ENCODE measurements at places on chromosomes 1 and 21.
A peak's percentile ranks its signal among the peaks of the same experiment; 100 is the strongest.

- no peak for DNase-seq
Observed at GRCh38 chr1:95974586-95974985, 740.6 kb downstream of the RWDD3 start.

GRCh38 chr1:206144605-206145004, 27.4 kb upstream of the AVPR1B start:
- no peak for DNase-seq

DNA sequence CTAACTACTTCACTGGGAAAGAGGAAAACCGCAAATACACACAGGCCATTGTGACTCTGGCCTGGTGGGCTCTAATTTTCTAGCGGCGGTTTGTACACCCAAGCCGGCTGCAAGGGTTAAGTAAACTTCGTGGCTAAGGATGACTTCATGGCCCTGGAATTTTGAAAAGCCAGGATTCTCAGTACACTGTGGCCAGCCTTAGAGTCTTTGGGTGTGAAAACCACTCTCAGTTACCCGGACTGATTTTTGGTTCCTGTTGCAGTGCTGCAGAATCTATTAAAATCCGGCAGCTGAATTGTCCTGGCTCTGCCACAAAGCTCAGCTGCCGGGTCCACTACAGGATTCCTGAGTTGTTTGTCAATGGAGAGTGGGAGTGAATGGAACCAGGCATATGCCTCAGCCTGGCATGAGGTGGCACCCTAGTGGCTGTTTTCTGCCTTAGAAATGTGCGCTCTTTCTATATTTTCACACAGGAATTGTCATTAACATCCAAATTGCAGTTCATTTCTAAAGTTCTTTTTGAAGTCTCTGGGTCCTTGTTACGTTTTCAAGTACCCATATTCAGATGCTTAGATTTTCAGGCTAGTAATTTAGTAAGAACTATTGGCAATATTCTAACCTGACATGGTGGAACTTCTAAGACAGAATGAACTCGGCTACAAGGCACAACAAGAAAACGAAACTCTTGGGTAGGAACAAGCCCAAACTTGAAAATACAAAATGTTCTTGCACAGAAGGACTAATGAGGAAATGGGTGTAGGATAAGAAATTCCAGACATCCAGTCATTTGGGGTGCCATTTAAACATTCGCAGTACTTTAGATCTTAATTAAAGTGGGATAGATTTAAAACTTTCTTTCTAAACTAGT, 255.9 kb downstream of the NFIA start:
- DNase-seq = no peak

DNA sequence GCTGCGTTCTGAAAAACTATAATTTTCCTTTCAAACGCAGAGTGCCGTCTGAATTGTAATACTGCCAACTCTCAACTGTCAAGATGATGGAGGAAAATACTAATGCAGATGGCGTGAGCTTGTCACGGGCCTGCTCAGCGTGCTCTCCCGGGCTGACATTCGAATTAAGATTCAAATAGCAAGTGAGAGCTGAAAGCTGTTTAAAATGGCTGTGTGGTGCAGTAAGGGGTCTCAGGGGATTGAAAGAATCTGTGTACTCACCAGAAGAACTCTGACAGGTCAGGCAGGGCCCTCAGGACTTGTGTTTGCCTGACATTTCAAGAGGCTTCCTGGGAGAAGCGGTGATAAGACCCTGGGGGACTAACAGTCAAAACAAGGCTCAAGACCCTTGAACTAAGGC, 33.1 kb downstream of the ZMYND12 start:
- DNase-seq = no peak

DNA sequence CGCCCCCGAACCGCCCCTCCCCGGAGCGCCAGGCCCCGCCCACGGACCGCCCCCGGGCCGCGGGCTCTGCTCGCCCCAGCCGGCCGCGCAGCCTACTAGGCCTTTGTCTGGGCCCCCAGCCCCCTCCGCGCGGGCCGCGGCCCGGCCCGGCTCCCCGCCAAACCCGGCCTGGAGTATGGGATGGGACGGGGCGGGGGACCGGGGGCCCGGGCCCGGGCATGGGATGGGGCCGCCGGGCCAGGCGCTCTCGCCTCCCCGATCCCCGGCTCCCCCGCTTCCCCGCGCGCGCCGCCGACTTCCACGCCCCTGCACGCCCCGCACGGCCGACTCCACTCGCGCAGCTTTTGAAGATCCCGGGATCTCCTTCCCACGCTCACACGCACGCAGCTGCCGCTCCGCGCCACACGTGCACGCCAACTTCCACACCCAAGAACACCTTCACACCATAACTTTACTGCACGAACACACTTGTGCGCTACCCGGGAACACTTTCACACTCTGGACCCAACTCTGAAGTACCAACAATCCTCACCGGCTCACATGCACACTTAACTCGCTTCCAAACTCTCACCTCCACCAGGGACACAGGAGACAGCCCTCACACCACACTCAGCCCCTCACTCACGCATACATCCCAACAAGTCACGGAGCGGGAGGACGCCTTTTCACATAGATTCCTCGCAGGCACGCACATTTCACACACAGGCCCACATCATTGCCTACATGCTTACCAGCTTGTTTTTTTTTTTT, 437 bp upstream of the HSPG2 start:
- DNase-seq = peak; percentile 79
